ENCODE measurements at places on chromosomes 7 and 10.

DNA sequence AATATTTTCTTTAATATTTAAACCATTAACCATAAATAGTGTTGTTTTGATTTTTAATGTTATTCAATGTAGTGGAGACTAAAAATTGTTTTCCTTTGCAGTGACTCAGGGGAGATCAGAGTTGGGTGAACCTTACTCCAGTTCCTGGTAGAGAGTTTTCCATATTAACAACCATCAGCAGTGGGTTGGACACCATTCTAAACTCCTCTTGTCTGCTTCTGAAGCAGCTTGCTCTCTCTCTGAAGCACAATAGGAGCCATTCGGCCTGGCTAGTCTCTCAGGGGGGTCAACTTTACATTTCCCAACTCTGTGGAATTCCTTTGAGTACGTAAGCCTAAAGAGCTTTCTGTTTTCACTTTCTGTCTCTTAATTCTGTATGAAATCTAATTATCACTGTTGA is 9.4 kb upstream of the NRG3 start:
- no peak for DNase-seq

- no peak for DNase-seq
Measured at GRCh38 chr7:132475669-132476116, 100.6 kb downstream of the PLXNA4 start.

DNA sequence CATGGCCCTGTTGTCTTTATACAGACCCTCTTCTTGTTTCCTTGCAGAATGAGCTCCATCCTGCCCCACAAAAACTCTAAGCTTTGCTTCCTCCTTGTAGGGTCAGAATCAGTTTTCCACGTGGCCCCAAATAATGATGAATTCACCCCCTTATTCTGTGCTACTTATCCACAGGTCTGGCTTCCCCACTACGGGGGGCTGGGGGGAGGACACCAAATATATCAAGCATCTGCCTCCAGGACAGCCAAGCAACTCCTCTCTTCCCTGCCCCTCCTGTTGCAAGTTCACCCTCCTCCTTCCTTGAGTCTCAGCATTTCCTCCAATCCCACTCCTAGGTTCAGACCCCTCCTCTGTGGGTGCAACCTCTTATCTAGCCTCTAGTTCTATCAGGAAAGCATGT is 743.3 kb downstream of the GRID1 start:
- DNase-seq: no peak

GRCh38 chr7:13603661-13604060 is 385.8 kb downstream of the ETV1 start:
- DNase-seq: no peak

DNA sequence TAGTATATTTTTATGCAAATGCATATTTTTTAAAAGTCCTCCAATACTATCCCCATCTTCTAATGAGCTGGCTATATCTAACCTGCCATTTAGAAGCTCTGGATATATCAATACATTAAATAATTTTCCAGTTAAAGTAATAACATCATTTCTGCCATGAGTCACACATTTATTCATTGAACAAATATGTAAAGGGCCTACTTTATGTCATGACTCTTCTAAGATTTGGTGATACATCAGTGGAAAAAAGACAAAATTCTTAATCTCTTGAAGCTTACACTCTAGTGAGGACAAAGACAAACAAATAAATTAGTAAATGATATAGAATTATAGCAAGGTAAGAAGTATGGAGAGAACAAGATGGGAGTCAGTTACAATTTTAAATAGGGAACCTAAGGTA is 716.8 kb upstream of the LRRTM3 start:
- no peak for DNase-seq

DNA sequence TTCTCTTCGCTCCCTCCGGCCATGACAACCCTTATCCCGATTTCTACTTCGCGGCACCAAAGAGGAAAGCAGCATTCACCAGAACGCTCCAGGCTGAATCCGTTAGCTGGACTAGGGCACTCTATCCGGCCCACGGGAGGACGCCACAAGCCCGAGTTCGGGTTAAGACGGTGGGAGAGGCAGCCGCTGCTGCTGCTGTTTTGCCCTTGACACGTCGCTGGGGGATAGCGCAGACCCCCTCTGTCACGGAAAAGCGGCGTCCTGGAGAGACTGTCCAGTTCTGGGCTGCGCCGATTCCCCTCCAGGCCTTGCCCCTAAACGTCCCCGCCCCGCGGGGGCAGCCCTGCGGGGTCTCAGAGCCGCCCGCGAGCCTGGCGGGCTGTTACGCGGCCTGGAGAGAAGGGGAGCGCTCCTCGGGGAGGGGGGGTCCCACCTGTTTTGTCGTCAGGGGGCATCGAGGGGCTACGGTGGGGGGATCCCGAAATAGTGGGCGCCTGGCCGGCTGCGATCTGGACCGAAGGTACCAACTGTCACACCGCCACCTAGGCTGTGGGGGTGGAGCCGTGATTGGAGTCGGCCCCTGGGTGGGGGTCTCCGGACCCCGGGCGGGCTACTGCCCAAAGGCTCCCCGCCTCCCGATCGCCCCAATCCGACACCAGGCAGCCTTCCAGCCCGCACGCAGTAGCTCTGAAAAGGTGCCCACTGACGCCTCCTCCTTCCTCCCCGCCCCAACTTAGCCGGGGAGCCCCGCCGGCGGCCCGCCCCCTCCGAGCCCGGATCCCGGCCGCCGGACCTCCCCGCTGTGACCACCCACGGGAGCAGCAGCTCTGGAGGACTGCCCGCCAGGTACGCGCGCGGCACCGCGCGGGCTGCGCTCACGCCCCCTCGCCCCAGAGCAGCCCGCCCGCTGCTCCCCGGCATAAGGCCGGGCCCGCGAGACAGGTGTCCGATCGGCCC is 772 bp downstream of the SGMS1 start:
- DNase-seq: no peak

- DNase-seq: no peak
Measured at GRCh38 chr7:130356121-130356875, 11.7 kb downstream of the CPA5 start.

DNA sequence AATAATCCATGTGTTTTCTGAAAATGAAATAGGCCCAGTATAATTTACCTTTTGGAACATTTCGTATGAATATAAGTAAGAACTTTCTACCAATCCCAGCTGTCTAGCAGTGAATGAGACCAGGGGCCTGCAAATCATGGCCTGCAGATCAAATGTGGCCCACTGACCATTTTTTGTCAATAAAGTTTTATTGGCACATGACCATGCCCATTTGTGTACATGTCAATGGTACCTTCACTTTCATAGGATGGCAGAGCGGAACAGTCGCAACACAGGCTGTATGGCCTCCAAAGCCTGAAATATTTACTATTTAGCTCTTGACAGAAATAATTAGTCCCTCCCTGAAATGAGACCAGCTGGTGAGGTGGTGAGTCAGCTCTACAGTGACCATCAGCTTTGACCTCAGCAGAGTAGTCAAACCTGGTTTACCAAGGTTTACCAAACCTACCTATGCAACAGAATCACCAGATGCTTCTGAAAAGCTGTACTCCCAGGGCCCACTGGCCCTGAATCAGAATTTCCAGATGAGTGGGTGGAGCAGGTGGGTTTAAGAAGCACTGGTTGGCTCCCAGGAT is 13.8 kb upstream of the C10orf90 start:
- no peak for DNase-seq
